ENCODE measurements at places on chromosomes 4 and X.

DNA sequence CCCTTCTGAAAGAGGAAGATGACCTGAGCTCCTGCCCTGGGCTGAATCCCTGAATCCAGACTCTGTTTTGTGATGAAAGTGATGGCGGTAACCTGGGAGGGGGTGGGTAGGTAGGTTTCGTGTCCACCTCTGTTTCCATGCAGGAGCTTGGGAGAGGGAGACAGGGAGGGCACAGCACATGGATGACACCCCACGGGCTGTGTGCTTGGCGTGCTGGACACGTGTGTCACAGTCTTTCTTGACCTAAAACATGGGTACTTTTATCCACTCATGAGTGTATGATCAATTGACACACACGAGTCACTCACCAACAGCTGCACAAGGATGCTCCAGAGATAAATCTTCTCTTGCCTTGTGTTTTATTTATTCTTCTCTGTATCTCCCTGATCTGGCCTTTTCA is 111.5 kb downstream of the DHRSX start:
- no peak overlapping the region for H3K4me3 ChIP-seq
- peaks cover 2% of the 10 kb centered on the region for H3K4me1 ChIP-seq
- no peak for DNase-seq
- H3K27ac ChIP-seq = no peak overlapping the region
- H3K27me3 ChIP-seq = no peaks in the 10 kb centered on the region
- H3K36me3 ChIP-seq = peaks cover 40% of the 10 kb centered on the region

GRCh38 chr4:152945639-152946038 is 9.5 kb downstream of the FHDC1 start:
- no peaks in the 10 kb centered on the region for H3K27me3 ChIP-seq
- no peak overlapping the region for H3K27ac ChIP-seq
- no peak overlapping the region for H3K4me3 ChIP-seq
- DNase-seq = no peak

DNA sequence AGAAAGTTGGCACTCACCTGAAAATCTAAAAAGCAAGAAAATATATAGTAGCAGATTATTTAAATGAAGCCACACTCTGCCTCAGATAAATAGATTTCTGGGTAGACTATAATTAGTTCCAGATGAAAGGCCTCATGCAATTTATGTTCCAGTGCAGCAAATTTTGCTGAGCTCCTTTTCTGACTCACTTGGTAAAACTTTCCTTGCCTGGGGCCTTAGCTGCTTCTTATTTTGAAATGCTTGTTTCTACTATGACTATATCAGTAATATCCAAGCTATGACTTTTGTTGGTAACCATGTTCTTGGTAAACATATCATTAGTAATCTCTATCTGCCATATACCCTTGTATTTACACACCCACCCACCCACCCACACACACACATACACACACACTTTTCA is 961.8 kb downstream of the SH3BGRL start:
- H3K27me3 ChIP-seq = no peaks in the 10 kb centered on the region
- DNase-seq = no peak
- H3K4me1 ChIP-seq = no peaks in the 10 kb centered on the region
- peaks cover 1% of the 10 kb centered on the region for H3K36me3 ChIP-seq
- H3K4me3 ChIP-seq = no peak overlapping the region

GRCh38 chr4:101288365-101289145 is 58.8 kb downstream of the PPP3CA start:
- no peaks in the 10 kb centered on the region for H3K27me3 ChIP-seq
- H3K36me3 ChIP-seq = no peaks in the 10 kb centered on the region
- peaks cover 49% of the 10 kb centered on the region for H3K4me1 ChIP-seq
- no peak overlapping the region for H3K4me3 ChIP-seq
- no peak overlapping the region for H3K27ac ChIP-seq
- no peak for DNase-seq

DNA sequence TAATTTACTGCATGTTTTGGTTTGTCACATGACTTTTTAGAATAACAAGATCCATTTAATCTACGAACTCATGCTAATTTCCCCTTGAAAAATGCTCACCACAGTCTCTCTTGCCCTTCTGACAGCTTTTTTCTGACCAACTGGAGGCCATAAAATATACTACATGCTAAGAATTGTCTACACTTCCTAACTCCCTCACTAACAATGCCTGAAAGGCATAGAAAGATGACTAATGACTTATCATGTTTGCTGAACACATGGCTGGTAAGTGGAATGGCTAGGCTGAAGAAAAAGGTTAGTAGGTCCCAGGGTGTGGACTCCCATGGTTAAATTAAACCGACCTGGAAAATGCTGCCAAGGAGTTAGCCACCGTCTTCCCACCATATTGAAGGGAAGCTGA is 309.9 kb downstream of the SPOCK3 start:
- H3K4me3 ChIP-seq = no peak overlapping the region
- no peak overlapping the region for H3K27ac ChIP-seq

DNA sequence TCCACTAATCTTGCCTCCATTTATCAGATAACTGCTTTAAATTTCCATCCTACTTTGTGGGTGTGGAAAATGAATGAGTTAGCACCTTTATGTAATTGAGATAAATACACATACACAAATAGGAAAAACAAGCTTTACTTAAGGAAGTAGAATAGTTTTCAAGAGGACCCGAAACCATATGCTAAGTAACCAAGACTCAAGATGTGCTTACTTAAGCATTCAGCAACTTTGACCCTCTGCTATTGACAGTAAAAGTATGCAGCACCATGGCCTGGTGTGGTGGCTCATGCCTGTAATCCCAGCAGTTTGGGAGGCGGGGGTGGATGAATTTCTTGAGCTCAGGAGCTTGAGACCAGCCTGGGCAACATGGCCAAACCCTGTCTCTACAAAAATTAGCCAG is 29.9 kb downstream of the RNF175 start:
- H3K4me3 ChIP-seq = no peak overlapping the region
- DNase-seq = no peak
- H3K36me3 ChIP-seq = no peaks in the 10 kb centered on the region
- H3K27ac ChIP-seq = no peak overlapping the region
- peaks cover 2% of the 10 kb centered on the region for H3K4me1 ChIP-seq
- no peaks in the 10 kb centered on the region for H3K27me3 ChIP-seq

- no peak for DNase-seq
- H3K36me3 ChIP-seq = peaks cover 12% of the 10 kb centered on the region
- peak overlapping the region; percentile 35 for H3K27ac ChIP-seq
- H3K27me3 ChIP-seq = no peaks in the 10 kb centered on the region
- peaks cover 4% of the 10 kb centered on the region for H3K4me1 ChIP-seq
These were observed 326.3 kb upstream of the ZCCHC13 start for GRCh38 chrX:73977542-73978169.

DNA sequence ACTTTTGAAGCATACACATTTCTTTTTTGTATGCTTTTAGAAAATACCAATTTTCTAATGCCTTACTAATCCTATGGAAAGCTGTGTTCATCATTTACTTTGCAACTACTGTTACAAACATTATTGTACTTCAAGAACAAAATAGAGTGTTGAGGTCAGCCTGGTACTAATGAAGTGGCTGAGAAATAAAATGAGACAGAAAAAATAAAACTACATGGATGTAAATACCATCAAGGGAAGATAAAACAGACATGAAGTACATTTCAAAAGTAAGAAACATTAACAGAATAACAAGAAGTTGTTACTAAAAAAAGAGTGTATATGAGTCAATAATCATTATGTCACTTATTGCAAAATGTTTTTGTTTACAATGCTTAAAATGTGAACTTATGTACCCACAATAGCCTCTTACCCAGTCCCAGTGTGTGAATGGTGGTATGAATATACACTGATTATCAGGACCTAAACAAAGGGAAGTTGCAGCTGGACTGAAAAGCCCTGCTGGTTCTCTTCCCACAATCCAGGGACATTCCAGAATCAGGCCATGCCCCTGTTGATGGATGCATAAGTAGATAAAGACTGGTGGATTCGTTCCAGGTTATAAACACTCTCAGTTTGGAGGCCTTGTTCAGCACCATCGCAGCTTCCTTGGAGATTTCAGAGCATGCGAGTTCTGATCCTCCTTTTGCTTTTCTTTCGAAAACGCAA is 2.4 kb upstream of the CSN3 start:
- peaks cover 20% of the 10 kb centered on the region for H3K4me1 ChIP-seq
- peak overlapping the region; percentile 43 for H3K27ac ChIP-seq
- no peaks in the 10 kb centered on the region for H3K27me3 ChIP-seq
- H3K4me3 ChIP-seq = no peak overlapping the region
- no peaks in the 10 kb centered on the region for H3K36me3 ChIP-seq
- no peak for DNase-seq

DNA sequence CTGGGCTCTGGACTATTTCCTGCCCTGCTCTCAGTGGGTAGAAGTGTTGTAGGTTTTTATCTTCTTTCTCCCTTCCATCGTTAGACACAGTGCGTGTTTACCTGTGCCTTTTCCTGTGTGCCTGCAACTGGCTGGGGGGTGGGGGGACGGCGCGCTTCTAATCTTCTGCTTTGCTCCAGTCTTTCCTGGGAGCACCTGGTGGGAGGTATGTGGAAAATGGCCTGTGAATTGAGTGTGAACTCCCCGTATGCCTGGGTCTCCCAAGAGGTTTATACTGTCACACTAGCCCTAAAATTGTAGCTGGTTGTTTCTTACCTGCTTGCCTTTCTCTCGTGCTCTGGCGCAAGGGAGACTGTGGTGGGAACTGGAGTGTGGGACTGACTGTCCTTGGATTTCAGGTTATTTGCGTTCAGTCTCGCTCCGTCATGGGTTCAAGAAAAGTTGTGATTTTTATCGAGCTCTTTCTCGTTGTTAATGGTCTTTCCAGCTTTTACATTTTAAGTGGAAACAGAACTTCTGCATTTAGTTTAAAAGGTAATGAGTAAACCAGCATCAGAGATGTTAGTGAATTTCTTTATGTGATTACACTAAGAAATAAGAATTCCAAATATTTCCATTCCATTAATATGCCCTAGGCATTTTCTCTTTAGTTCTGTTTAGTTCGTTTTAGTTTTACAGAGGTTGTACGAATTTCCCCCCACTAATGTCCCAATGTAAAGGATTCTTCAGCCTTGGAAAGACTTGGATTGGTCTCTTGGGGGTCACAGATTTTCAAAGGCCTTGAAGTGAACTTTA is 15.3 kb downstream of the MRPL1 start:
- H3K36me3 ChIP-seq = peaks cover 7% of the 10 kb centered on the region
- H3K27me3 ChIP-seq = no peaks in the 10 kb centered on the region
- peak overlapping the region; percentile 31 for H3K27ac ChIP-seq
- no peak for DNase-seq
- H3K4me3 ChIP-seq = no peak overlapping the region

DNA sequence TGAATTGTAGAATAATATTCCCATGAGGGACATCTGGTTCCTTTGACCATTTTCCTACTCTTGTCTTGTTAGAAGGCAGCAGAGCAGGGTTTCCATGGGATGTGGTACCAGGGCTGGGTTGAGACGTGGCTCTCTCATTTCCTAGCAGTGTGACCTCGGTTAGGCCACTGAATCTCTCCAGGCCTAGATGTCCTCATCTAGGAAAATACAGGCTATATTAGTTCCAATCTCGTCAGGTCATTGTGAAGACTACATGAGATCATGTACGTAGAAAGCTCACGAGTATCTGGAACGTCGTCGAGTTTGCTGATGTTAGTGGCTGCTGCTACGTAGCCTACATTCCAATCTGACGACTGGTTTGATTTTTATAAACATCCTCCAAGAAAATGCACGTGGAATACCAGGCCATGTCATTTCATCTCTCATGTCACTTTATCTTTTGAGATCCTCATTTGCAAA is 278.2 kb upstream of the GATB start:
- no peaks in the 10 kb centered on the region for H3K4me1 ChIP-seq
- H3K27ac ChIP-seq = no peak overlapping the region
- H3K27me3 ChIP-seq = peaks cover 8% of the 10 kb centered on the region
- H3K4me3 ChIP-seq = no peak overlapping the region

DNA sequence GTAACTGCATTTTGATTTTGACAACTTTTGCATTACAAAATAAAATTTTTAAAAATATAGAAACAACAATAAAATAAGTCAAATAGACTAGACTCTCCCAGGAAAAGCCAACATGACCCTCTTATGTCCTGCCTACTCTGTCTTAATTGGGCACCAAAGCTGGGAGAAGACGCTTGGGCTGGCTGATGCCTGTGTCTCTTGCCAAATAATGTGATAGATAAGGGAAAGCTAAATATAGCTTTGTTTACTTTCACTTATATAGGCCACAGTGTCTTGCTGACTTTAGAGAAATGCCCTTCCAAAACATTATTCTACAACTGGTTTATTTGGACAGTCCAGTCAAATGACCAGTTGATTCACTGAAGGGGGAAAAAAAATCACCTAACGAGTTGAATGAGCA is 54.2 kb downstream of the FMR1NB start:
- H3K4me1 ChIP-seq = no peaks in the 10 kb centered on the region
- no peak overlapping the region for H3K4me3 ChIP-seq
- no peaks in the 10 kb centered on the region for H3K36me3 ChIP-seq

- no peak overlapping the region for H3K27ac ChIP-seq
- H3K36me3 ChIP-seq = peaks cover 40% of the 10 kb centered on the region
- H3K4me1 ChIP-seq = no peaks in the 10 kb centered on the region
- H3K4me3 ChIP-seq = no peak overlapping the region
These were observed 96.8 kb downstream of the MTMR1 start for GRCh38 chrX:150790021-150790420.

DNA sequence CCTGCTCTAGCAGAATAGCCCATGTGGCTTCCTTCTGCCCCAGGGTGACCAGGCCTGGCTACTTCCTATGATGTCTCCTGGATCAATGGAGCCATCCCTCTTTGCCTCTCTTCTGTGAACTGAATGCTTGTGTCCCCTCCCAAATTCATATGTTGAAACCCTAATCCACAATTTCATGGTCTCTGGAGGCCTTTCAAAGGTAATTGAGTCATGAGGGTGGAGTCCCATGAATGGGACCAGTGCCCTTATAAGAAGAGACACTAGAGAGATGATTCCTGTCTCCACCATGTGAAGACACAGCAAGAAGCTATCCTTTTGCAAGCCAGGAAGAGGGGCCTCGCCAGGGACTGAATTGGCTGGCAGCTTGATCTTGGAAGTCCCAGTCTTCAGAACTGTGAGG is 18.4 kb downstream of the CCKAR start:
- H3K4me1 ChIP-seq = peaks cover 2% of the 10 kb centered on the region
- H3K36me3 ChIP-seq = no peaks in the 10 kb centered on the region
- H3K27me3 ChIP-seq = peaks cover 41% of the 10 kb centered on the region

- peaks cover 95% of the 10 kb centered on the region for H3K27me3 ChIP-seq
- peak; percentile 37 for DNase-seq
- peaks cover 31% of the 10 kb centered on the region for H3K4me1 ChIP-seq
- H3K4me3 ChIP-seq = peak within 1 kb of the TSS; percentile 71
These were observed at the start of gene ATOH1 for GRCh38 chr4:93828332-93828994. Gene ATOH1 (plus strand): TSS chr4:93828753. CDS start chr4:93828927, 174 bp downstream.

GRCh38 chr4:125104616-125105015 is 210.1 kb upstream of the FAT4 start:
- peak overlapping the region; percentile 53 for H3K27ac ChIP-seq
- no peak overlapping the region for H3K4me3 ChIP-seq
- no peaks in the 10 kb centered on the region for H3K36me3 ChIP-seq
- H3K27me3 ChIP-seq = no peaks in the 10 kb centered on the region
- H3K4me1 ChIP-seq = peaks cover 1% of the 10 kb centered on the region

Data from progenitor cell of endocrine pancreas (in vitro differentiated cells).